ENCODE measurements at places on chromosomes 3 and 15.
A peak's percentile ranks its signal among the peaks of the same experiment; 100 is the strongest.

GRCh38 chr3:11622586-11623550 is 20.8 kb downstream of the VGLL4 start:
- DNase-seq = no peak

- no peak for DNase-seq
Observed at GRCh38 chr15:87269566-87269965, 987.0 kb downstream of the NTRK3 start.

DNA sequence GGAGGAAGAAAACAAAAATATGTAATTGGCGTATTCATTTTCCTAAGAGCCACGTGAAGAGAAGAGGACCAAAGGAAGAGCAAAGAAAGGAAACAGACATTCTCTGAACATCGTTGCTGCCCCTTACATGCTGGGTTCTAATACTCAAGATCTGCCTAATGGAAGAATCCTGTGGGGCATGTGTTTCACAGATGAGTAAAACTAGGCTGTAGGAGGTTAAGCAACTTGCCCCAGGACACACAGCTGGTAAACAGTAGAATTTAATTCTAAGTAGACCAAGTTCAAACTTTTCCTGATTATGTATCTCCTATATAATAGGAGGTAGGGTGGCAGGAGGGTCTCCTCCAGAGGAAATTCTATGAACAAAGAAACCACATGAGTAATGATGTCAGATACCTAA is 106.1 kb upstream of the TNFAIP8L3 start:
- DNase-seq = peak; percentile 60

DNA sequence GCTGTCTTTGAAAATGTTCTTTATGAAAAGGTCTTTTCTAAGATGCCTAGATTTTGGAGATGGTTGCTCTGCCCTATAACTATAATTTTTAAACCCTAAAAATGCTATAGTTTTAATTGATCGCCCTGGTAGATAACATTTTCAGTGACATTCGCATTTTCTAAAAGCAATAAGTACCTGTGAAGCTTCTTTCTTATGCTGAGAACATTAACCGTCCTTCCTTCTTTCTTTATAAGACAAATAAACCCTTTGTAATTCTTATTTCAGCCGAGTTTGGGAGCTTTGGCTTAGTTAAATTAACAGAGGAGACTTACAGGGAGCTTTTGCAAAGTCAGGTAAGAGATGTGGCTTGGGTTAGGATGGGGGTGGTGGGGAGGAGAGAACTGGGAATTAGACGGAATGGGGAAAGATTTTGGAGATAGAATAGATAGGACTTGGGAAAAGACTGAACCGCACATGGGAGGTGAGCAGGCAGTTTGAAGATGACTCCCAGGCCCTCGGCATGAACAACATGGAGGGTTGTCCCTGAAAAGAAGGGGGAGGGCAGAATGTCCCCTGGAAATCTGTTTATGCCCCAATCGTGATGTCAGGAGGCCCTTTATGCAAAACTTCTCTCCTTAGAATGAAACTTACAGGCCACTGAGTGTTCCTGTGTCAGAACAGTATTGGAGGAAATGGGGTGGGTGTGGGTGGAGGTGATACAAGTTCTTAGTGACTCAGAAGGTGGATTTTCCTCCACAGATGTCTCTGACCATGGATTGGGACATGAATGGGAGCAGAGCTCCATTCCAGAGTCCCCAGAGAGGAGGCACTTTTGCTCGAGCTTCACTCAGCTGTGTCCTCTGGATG is 76.2 kb upstream of the LARS2 start:
- peak; percentile 12 for DNase-seq

- no peak for DNase-seq
Observed at GRCh38 chr15:84741121-84741520, 7.3 kb upstream of the ZNF592 start.

DNA sequence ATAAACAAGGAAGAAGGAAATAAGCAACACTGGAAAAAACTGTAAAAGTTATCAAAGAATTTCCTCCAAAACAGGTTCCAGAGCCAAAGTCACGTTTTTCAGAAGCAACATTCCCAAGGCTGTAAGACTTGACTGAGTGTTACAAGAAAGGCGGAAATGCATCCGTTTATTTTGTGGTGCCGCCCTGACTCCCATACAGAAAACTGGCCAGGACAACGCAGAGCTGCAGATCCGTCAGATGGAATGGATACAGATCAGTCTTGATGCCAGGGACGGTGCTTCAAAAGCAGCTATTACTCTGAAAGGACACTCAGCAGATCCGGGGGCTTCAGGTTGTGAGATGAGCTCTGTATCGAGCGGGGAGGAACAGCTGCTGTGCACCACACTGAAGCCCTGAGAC is 83.4 kb downstream of the GABRG3 start:
- DNase-seq = no peak

GRCh38 chr3:126618021-126618420 is 36.9 kb downstream of the TXNRD3 start:
- peak; percentile 13 for DNase-seq

- DNase-seq = no peak
Observed at GRCh38 chr15:93035092-93035915, 53.7 kb downstream of the RGMA start.

DNA sequence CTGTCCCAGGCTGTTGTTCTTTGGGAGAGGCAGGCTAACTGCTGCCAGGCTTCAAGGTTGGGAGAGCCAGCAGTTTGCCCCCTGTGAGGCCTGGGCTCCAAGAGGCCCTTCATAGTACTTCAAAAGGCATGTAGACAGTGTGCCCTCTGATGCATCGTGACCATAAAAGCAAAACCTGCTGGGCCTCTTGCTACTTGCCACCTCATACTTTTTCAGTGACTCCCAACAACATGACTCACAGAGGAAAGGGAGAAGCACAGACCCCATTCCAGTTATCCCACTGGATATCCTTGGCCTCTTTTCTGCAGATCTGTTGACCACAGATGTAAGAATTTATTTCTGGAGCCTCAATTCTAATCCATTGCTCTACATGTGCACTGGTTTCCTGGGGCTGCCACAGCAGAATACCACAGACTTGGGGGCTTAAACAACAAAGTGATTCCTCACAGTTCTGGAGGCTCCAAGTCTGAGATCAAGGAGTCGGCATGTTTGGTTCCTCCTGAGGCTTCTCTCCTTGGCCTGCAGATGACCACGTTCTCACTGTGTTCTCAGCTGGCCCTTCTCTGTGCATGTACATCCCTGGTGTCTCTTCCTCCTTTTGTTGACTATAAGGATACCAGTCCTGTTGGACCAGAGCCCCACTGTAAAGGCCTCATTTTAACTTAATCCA is 8.9 kb upstream of the NSMCE3 start:
- peak; percentile 77 for DNase-seq

GRCh38 chr15:76647612-76648011 is 257.5 kb downstream of the SCAPER start:
- DNase-seq = no peak

GRCh38 chr15:39593656-39594445 is 13.0 kb downstream of the THBS1 start:
- DNase-seq = peak; percentile 20

DNA sequence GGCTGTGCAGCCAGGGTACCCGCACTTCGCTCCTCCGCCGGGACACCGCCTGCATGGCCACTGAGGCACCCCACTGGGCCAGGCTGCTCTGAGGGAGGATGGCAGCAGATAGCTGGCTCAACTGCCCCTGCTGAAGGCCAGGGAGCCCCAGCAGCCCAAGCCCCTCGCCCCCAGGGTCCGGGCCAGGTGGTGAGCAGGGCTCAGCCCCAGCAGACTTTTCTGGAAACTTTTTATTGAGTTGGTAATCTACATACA is 11.5 kb downstream of the PLIN1 start:
- no peak for DNase-seq

DNA sequence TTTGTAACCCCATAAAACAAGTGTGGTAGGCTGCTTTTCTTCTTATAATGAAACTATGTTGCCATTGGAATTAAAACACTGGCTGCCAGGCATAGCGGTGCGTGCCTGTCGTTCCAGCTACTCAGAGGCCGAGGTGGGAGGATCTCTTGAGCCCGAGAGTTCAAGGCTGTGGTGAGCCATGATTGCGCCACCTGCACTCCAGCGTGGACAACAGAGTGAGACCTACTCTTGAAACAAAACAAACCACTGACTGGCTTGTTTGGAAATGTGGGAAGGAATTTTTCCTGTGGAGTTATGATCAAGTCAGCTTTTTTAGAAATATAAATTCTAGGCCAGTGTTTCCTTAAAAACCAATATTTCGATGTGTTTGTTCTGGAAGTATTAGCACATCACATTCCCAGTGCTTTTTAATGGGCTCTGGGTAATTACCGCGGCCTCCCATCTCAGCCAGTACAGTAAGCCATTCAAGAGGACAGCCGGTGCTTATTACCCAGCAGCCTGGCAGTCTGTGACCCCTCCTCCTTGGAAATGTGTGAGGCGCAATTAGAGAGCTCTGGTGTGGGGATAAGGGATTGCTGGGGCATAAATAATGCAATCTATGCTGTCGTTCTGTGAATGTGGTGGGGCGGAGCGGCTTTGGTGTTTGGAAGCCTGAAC is 58.3 kb upstream of the TRAK1 start:
- peak; percentile 94 for DNase-seq

DNA sequence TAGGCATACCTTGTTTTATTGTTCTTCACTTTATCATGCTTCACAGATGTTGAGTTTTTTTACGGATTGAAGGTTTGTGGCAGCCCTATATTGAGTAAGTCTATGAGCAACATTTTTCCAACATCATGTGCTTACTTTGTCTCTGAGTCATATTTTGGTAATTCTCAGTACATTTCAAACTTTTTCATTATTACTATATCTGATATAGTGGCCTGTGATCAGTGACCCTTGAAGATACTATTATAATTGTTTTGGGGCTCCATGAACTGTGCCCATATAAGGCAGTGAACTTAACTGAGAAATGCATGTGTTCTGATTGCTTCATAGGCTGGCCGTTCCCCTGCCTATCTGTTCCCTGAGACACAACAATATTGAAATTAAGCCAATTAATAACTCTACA is 42.8 kb upstream of the NSMCE3 start:
- DNase-seq = peak; percentile 34

- no peak for DNase-seq
Observed at GRCh38 chr15:63385911-63386531, 4.4 kb upstream of the CA12 start.

DNA sequence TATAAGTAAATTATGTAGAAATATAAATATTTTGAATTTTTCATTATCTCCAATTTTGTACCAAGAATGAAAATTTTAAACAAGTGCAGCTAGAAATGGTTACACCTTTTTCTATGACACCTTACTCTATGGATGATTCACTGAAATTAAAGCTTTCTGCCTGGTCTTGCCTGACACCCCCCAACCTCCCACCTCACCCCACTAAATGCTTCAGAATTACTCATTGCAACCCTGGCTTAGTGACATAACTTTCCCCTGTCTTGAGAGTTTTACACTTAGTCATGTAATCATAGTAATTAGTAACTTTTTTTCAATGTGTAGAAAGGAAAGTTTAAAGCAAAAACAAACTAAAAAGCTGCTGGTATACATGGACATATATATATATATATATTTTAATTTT is 42.0 kb upstream of the MEIS2 start:
- no peak for DNase-seq

GRCh38 chr3:65830948-65831732 is 207.6 kb downstream of the MAGI1 start:
- DNase-seq = no peak

DNA sequence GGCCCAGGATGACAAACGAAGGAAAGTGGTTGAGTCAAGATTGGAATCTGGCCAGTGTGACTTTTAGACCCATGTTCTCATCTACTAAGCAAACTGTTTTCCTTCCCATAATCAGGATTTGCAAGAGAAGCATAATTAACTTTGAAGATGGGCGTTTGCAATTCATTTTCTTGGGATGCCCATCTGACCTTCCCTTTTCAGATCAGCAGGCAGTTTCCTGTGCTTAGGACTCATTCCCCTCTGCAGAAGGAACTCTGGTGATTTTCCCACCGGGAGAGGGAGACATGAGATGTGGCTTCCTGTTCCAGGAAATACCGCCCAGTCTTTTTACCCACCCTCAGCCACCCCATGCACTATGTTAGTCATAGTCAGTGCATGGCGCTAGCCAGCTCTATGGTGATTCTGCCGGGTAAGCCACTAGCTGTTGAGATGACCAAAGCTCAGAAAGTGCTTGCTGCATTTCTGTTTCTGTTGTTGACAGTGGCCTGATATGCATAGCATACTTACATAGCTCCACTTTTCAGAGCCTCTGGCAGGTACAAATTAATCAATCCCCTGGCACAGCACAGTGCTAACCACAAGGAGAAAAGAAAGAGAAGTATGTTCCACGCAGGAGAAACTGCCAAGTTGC is 129.4 kb downstream of the VGLL4 start:
- peak; percentile 91 for DNase-seq

- peak; percentile 56 for DNase-seq
Observed at GRCh38 chr3:187920913-187921312, 175.6 kb upstream of the BCL6 start.

GRCh38 chr3:117531078-117531767 is 821.6 kb downstream of the TUSC7 start:
- DNase-seq = no peak

GRCh38 chr15:27973886-27974285 is 125.2 kb downstream of the OCA2 start:
- no peak for DNase-seq

DNA sequence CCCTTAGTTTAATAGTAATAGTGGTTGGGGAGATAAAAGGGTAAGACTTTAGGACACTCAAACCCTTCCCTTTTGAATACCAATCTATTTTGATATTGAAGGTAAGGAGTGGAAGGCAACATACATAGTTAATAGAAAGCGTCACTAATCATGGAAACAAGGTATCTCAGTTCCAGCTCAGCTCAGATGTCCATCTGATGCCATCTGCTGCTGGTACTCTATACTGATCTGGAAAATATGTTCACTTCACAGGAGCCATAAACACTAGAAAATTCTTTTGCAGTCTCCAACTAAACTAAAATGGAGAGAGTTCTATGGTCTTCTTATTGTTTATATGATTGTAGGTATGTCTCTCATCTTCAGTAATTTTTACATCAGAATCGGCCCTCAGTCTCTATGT is 1777.1 kb downstream of the OTOL1 start:
- DNase-seq = no peak

- no peak for DNase-seq
Observed at GRCh38 chr15:76187163-76187562, 124.1 kb downstream of the ETFA start.

GRCh38 chr3:44076221-44076829 is 165.4 kb upstream of the TOPAZ1 start:
- DNase-seq = no peak

- DNase-seq = no peak
Observed at GRCh38 chr3:194294895-194295214, 56.3 kb downstream of the CPN2 start.

GRCh38 chr3:45905755-45906154 is 19.4 kb downstream of the CCR9 start:
- no peak for DNase-seq

DNA sequence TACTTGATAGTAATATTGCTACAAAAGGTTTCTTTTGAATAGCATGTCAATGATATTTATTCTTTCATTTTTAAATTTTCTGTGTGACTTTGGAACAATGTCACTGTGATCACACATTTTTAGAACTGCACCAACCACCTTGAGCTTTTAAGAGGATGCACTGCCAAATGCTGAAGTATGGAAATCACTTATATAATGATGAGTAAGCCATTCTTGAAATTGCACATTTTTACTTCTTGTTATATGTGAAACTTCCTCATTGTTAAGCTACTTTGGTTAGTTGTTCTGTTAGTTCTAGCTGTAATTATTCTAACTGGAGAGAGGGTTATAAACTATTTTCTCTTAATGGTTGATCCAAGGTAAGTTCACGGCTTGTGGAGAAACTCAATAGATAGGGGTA is 547.5 kb downstream of the ZIC1 start:
- DNase-seq = no peak

All from fibroblast of mammary gland (primary cell).